ENCODE measurements at places on chromosomes 4 and X. TPM values are rescaled to one million over a fixed set of nuclear protein-coding genes. Genes with fewer than 3 reads are reported as not detected.
A peak's percentile ranks its signal among the peaks of the same experiment; 100 is the strongest.

- no peak overlapping the region for H3K27ac ChIP-seq
- DNase-seq: no peak
- no peaks in the 10 kb centered on the region for H3K36me3 ChIP-seq
Measured at GRCh38 chr4:73673286-73673685, 53.0 kb upstream of the RASSF6 start.

Gene ATP2B3
- not detected for total RNA-seq

GRCh38 chrX:15594371-15594770 lies 6.4 kb downstream of the ACE2 start:
- H3K4me1 ChIP-seq: no peaks in the 10 kb centered on the region
- no peak for DNase-seq
- H3K4me3 ChIP-seq: no peak overlapping the region
- H3K36me3 ChIP-seq: no peaks in the 10 kb centered on the region
- H3K27me3 ChIP-seq: no peaks in the 10 kb centered on the region

Gene SPATA4
- 1.2 TPM for total RNA-seq

Gene SPOCK3
- 0.74 TPM for total RNA-seq

- DNase-seq: no peak
- H3K36me3 ChIP-seq: no peaks in the 10 kb centered on the region
- H3K4me3 ChIP-seq: no peak overlapping the region
Measured at GRCh38 chrX:132107291-132107690, 20.5 kb downstream of the FRMD7 start.

DNA sequence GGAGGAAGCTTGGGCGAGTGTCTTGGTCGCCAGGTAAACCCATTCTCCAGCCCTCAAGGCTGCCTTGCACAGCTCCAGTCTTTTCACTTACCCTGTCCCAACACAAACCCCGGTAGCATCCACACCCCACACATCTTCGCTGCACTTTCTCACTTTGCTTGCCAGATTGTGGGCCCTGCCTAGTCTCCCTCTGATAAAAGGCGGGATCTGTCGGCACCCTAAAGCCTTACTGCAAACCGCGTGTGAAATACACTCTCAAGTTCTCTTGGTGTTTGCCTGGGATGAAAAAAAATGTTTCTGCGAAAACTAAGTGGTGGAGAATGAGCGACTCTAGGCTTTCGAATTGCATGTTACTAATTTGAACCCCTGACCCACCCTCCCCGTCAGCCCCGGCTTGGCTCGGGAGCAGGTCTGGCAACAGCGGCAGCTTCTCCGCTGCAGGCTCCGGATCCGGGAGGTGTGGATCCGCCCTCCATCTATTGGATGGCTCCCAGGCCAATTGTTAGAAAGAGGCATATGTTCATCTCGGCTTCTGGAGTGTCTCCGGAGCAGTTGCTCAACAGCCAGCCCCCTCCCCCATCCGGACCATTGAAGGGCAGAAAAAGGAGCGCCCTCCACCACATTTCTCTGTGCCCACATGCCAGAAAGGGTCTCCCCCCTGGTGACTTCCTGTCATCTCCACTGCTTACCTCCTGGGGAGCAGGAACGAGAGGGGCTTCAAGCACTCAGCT lies 3.0 kb upstream of the CITED1 start:
- peaks cover 22% of the 10 kb centered on the region for H3K4me1 ChIP-seq
- H3K27ac ChIP-seq: no peak overlapping the region
- H3K36me3 ChIP-seq: no peaks in the 10 kb centered on the region
- H3K27me3 ChIP-seq: peaks cover 23% of the 10 kb centered on the region
- H3K4me3 ChIP-seq: peak overlapping the region; percentile 44

Gene TBX22
- total RNA-seq: not detected

- H3K4me3 ChIP-seq: no peak overlapping the region
- no peaks in the 10 kb centered on the region for H3K27me3 ChIP-seq
- no peaks in the 10 kb centered on the region for H3K4me1 ChIP-seq
- no peak overlapping the region for H3K27ac ChIP-seq
- no peaks in the 10 kb centered on the region for H3K36me3 ChIP-seq
Measured at GRCh38 chr4:58111818-58112217, 1001.6 kb upstream of the IGFBP7 start.

Measured in lower lobe of right lung (tissue), 2 donors.